ENCODE measurements at places on chromosomes 7 and 10.

DNA sequence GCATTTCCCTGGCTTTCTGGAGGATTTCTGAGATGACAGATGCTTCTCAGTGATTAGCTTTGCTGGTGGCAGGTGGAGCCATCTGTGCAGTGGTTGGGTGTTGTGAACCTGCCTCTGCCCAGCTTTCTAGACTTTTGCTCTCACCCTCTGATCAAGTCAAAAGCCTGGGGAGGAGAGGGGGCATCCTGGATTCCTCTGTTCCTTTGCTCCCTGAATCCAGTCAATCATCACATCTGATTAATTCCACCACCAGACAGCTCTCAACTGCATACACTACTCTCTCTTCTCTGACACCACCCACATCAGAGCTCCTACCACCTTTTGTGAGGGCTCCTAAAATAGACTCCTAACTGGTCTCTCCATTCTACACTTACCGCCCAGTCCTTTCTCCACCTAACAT lies 283.5 kb downstream of the WDR11 start:
- DNase-seq = no peak

DNA sequence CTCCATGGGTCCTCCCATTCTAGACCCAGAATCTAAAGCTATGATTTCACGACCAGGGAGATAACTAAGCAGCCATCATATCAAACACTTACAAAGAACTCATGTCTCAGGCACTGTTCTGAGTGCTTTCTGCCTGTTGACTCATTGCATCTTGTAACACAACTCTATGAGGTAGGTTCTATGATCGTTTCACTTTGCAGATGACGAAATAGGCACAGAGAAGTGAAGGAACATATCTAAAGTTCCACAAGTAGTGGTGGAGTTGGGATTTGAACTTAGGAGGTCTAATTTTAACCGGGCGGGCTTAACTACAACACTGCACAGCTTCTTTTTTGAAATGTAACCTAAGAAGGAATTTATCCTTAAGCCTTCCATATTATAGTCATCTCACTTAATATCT lies 2.9 kb downstream of the RBP4 start:
- DNase-seq = no peak

DNA sequence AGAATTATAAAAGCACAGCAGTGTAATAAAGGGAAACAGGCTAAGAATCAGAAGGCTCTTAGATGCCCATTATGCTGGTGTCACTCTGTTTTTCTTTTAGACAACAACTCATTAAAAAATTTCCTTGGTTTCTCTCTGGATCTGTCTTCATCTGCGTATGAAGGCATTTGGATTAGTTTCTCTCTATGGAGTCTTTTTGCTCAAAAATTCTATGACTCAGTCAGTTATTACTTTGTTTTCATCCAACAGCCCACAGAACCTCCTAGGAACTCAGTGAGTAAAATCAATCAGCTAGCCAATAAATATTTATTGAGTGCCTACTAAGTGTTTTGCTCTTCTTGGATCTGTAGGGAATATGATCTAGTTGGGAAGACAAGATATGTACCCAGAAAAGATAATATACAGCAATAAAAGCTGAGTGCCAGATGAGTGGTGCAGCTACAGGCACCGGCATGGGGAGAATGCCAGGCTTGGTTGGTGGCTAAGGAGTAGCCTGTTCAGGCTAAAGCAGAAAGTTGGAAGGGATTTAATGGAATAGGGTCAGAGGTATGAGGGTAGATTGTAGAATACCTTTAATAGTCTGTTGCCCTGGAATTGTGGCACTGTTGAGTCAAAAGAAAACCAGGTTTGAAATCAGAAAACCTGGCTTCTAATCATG lies 156.2 kb downstream of the LRRC4 start:
- no peak for DNase-seq

DNA sequence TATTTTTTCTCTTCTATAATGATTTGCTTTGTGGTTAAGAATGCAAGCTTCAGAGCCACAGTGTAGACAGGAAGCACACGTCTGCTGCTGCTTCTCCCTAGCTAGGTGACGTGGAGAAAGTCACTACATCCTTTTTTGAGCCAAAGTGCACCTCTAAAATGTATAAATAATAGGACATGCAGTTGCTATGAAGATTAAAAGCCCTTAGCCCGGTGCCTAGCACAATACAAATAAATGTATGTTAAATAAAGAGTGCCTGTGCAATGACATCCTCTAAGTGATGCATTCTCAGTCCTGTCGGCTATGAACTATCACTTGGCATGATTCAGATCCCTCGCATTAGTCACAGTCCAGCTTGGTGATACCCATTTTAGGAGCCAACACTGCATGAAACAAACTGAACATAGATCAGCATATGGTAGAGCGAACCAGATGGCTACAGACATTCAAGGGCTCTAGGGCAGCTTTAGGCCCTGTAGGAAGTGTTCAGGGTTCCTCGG lies 4.8 kb upstream of the TRDMT1 start:
- DNase-seq = no peak

DNA sequence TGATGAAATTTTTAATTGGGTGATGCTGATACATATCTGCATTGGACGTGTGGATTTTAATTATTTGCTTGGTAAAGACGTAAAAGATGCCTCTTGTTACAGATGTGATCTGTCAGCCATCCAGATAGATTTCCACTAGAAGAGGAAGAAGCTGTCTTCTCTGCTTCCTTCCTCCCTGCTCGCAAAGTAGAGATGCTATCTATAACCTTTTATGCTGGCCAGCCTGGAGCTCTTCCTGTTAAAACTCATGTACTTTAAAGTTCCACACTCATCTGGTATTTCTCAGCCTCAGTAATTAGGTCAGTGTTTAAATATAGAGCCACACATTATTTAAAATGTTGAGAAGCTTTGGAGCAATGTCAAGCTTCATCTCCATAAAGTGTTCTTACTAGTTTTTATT lies 51.2 kb upstream of the TMEM229A start:
- no peak for DNase-seq

DNA sequence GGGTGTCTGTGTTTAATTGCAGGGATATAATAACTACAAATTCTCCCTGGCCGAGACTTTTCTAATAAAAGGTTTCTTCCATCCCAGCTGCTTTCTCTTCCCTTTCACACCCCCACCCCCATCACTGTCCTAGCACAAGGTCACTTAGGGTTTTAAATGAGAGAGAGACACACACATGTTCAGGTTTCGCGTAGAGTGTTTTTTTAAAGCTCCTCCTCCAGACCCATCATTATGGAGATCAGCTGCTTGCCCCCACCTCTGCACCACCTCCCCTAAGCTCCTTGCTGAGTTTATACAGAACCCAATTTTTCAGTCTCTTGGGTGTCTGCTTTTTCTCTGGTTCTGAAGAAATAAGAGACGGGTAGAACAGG lies 18.6 kb downstream of the LRMDA start:
- DNase-seq = no peak

DNA sequence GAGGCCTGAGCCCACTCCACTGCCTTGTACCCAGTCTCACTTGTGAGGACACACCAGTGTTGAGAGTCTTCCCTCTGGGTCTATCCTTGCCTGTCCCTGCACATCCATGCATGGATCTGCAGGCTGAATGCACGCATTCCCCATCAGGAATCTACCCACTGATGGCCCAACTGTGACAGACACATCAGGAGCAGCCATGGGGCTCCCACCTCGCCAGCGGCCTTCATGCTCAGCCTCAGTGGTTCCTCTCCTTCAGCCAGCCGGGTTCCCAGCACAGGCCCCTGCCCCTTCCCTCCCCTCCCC lies 21.3 kb downstream of the ANTXRL start:
- DNase-seq = no peak

Data from K562 (cell line).